H54 (cell line): ENCODE measurements at places on chromosomes 7 and 10.
A peak's percentile ranks its signal among the peaks of the same experiment; 100 is the strongest.

DNA sequence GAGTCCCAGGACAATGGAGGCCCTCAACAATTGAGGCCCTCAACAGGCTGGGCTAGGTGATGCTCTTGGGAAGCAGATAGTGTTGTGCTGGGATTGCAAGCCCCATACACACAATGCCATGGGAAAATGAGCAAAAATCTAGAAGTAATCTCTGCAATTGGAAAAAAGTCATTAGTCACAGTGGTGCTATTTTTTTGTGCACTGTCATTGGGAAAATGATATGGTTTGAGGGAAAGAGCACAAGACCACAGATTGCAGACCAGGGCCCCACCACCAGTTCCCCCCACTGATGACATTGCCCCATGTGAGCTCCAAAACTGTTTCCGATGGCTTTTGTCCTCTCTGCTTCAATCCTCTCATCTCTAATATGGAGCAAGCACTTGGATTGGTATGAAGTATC lies 1.9 kb downstream of the KCTD7 start:
- no peak for DNase-seq

- no peak for DNase-seq
Observed at GRCh38 chr10:110368556-110368955, 63.8 kb upstream of the SMNDC1 start.

GRCh38 chr7:20388084-20388483 lies 57.4 kb downstream of the ITGB8 start:
- no peak for DNase-seq

GRCh38 chr10:31149835-31150512 lies 118.3 kb upstream of the ZNF438 start:
- DNase-seq: no peak

- DNase-seq: peak; percentile 65
Observed at GRCh38 chr10:110525349-110526260, 27.9 kb downstream of the DUSP5 start.

- no peak for DNase-seq
Observed at GRCh38 chr7:103636153-103636552, 190.1 kb upstream of the SLC26A5 start.

- no peak for DNase-seq
Observed at GRCh38 chr7:157139111-157139809, 534 bp downstream of the UBE3C start.

DNA sequence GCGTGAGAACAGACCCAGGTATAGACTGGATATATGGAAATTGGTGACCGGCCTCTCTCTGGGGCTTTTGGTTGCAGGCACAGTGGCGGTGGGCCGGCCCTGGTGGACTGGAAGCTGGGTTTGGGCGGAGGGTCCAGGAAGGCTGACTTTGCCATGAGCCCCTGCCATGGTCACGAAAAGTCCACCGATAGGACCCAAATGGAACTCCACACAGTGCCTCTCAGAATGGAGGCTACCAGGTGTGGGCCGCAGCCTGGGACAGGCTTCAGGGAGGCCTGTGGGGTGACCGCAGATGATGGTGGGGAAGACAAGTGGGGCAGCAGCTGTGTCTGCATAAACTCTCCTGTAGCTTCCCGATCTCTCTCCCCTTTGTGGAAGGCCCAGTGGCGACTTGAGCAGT lies 123.2 kb downstream of the DNAJB6 start:
- DNase-seq: no peak

- peak; percentile 44 for DNase-seq
Observed at GRCh38 chr10:71323407-71323806, 4.3 kb downstream of the SLC29A3 start.

DNA sequence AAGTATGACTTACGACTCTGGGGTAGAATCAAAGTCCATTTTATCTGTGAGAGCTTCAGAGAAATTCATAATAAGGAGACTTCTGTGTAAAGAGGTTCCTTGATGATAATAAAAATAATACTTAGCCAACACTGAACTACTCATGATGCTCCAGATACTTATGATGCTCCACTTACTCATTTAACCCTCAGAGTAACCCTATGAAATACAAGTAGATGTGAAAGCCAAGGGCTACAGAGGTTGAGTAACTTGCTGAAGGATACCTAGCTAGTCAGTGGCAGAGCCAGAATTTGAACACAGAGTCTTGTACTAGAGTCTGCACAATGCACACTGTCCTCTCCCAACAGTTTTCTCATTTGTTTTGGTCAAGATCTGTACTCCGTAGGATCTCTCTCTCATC lies 89.5 kb downstream of the HECW1 start:
- DNase-seq: no peak
